SK-MEL-5 (cell line): ENCODE measurements at places on chromosomes 7 and 10.

- DNase-seq: no peak
Observed at GRCh38 chr10:104036518-104037260, 49.0 kb downstream of the COL17A1 start.

- DNase-seq: no peak
Observed at GRCh38 chr10:24152270-24152669, 56.7 kb upstream of the KIAA1217 start.

GRCh38 chr7:51213618-51214017, 103.0 kb downstream of the COBL start:
- no peak for DNase-seq

DNA sequence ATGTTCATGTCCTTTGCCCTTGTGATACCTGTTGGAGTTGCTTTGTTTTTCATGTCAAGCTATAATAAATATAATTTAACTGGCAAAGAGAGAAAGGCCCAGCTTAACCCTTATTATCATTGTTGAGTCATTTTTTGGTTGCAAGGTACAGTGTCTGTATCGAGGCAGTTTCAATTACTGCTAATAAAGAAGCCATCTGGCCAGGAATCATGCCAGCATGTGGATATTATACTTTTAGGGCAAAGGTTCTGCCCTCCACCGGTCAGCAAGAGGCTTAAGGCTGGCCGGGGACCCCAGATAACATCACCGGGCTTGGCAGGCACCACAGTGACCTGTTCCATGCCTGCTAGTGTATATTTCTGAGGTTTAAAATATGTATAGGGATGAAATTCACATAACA, 9.0 kb upstream of the CYP3A4 start:
- DNase-seq: no peak

DNA sequence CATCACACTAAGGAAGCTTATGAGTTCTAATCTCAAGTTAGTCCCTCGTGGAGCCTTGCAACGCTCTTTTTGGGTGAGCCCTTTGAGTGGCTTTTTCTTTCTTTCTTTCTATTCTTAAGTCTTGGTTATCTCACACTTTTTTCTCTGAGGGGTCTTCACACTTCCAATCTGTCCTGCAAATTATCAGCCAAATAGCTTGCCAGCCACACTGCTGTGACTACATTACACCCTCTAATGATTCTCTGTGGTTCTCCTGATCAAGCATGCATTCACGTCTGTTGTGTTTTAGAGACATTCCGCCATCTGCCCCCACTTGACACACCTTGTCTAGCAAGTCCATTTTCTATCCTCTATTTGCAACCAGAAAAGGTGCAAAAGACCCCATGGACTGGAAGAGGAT, 340.2 kb downstream of the THSD7A start:
- DNase-seq: no peak

- DNase-seq: no peak
Observed at GRCh38 chr7:5619419-5620130, 161.9 kb downstream of the RNF216 start.

DNA sequence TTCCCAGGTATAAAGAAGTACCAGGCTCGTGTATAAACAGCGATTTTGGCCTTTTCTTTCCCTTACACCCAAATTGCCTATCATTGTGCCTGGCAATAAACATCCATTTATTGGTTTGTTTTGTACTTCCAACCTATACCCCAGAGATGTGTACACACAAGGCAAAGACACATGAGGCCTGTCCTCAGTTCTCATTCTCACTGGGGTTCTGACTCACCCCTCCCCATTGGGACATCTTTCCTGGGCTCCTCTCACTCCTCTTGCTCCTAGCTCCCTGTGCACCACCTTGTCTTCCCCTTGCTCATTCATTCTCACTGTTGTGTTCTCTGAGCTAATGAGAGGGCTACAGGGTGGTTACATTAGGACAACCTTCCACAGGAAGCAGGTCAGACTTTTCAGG, 240.7 kb downstream of the ANK3 start:
- DNase-seq: no peak
